HS-27A (cell line): ENCODE measurements at places on chromosomes 11 and 22.

- no peak for DNase-seq
Measured at GRCh38 chr11:43130616-43131015, 181.2 kb upstream of the API5 start.

DNA sequence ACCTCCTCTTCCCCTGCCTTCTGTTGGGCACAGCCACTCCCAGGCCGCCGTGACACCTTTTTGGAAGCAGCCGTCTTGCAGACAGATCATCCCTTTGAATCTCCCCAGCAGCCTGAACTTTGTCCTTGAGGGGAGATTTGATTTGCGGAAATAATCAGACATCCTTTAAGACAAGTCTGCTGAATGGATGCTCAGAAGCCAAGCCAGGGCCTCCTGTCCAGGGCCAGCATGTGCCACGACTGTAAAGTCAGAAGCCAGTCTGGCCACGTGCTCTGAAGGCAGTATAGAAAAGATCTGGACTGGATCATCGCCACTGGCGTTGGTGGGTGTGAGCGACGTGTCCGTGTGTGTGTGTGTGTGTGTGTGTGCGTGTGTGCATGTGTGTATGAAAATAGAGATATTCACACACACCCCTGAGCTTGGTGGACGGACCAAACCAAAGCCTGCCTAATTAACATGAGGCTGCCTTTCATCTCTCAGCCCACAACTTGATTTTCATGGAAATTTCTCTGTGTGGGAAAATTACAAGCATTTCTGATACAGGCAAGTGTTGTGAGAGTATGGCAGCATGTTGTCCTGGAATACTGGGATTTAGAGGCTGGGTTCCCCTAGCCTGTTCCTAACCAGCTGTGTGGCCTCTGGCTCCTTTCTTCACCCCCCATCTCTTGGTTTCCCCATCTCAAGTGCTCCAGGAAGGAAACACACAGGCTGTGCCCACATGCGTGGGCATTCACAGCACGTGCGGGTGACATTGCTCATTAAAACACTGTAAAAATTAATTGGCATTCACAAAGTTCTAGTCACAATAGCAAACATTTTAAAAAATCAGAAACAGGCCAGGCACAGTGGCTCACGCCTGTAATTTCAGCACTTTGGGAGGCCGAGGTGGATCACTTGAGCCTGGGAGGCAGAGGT, 61.8 kb upstream of the WNT7B start:
- no peak for DNase-seq

GRCh38 chr11:20049231-20049630, 111.0 kb downstream of the DBX1 start:
- DNase-seq: no peak

DNA sequence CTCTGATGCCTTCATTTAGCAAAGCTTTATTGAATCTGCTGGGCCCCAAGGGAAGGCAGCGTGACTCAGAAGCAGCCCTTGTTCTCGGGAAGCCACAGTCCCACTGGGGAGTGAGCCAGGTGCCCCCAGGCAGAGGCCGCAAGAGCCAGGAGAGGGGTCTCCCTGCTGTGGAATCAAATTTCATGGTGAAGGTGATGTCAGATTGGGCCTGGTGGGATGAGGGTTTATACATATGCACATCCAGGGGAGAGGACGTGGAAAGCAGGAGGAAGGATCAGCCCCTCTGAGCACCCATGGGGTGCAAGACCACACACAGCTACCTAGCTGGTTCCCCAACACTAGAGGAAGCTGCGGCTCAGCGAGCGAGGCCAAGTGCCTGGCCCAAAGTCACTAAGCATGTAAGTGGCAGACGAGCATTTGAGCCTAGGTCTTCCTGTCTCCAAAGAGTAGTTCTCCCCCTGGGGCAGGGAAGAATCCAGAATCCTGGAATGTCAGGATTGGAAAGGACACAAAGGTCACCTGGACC, 2.0 kb downstream of the SYNGR1 start:
- no peak for DNase-seq

DNA sequence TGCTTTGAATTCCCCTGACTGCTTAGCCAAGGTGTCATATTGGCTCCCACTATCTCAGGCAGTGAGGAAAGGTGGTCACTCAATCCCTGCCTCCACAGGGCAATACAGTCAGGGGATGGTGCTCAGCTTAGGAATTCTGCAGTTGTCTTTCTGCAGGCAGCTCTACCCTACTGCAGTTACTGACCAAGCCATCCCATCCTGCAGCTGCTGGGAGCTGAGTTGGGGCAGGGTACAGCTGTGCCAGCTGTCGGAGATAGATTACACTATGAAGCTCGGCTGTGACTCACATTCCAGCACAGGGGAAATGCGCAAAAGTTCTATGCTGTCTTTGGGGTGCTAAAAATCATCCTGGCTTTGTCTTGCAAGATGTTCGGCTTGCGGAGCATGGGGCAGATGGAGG, 4.4 kb upstream of the DAGLA start:
- DNase-seq: no peak

DNA sequence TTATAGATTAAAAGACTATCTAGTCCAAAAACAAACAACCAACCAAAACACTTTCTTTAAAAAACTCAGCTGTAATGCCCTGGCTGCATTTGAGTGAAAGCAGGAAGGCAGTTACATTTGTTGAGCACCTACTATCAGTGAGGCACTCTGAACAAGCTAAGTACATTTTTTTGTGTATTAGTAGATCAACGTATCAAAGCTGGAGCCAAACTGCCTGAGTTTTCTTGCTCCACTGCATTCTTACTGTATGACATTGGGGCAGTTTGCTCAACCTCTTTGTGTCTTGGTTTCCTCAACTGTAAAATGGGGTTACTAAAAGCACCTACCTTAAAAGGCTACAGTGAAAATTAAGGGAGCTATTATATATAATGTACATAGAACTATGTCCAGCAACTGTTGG, 22.0 kb downstream of the COA4 start:
- DNase-seq: no peak

GRCh38 chr22:49302150-49302460, 525.6 kb downstream of the BRD1 start:
- DNase-seq: no peak

DNA sequence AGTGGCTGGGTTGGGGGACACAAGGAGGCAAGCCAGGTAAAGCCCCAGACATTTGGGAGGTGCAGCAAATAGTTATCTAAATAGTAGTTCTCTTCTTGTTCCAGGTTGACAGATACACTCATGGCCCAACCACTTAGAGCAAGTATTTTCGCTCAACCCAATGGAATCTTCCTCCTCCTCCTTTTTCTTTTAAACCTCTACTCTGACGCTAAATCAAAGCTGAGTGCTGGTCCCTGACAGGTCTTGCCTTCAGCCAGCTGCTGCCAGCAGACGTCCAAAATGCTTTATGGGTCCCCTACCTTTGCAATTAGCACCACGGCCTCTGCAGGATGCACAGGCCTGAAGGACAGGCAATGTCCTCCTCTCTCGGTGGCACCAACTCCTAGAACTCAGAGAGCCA, 558.5 kb downstream of the MIAT start:
- DNase-seq: no peak

- no peak for DNase-seq
Measured at GRCh38 chr11:44380009-44380313, 70.0 kb upstream of the ALX4 start.

- no peak for DNase-seq
Measured at GRCh38 chr11:87012673-87013072, 25.1 kb upstream of the TMEM135 start.
